NCI-H1417 treated with DMSO at 0.1 percent for 48 hours (cell line): ENCODE measurements at places on chromosomes 12 and 14.

DNA sequence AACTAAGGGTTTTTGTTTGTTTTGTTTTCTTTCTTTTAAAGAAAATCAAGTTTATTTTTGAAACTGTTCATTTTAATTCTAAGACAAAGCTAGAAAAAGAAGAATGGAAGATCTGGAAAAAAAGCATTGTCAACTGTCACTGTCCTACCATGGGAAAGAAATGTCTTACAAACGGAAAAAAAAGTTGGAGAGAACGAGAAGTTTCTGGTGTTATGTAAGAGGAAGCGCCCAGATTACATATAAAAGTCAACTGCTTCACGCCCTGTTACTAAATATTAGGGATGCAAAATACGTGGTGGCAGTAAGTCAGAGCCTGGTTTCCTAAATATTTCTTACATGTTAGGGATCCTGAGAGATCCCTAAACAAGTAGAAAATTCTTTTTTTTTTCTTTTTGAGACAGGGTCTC is 14.3 kb upstream of the FBXL14 start:
- DNase-seq: no peak

DNA sequence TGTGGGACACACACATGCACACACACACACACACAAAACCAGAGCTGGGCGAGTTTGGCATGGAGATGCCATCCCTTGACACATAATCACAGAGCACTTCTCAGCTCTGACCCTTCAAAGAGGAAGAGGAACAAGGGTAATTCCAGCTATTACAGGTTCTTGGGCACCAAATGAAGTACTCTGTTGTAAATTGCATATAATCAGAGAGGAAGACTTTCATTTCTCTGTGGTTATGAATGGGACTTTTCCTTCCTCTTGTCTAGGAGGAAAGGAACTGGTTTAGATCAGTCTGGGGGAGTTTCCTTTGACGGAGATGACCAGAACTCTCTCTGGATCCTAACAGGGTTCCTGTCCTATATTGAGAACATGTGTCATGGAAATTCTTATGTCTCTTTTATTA is 26.4 kb upstream of the FGF6 start:
- DNase-seq: no peak

GRCh38 chr14:104913435-104913834 is 11.2 kb upstream of the PLD4 start:
- DNase-seq: no peak

DNA sequence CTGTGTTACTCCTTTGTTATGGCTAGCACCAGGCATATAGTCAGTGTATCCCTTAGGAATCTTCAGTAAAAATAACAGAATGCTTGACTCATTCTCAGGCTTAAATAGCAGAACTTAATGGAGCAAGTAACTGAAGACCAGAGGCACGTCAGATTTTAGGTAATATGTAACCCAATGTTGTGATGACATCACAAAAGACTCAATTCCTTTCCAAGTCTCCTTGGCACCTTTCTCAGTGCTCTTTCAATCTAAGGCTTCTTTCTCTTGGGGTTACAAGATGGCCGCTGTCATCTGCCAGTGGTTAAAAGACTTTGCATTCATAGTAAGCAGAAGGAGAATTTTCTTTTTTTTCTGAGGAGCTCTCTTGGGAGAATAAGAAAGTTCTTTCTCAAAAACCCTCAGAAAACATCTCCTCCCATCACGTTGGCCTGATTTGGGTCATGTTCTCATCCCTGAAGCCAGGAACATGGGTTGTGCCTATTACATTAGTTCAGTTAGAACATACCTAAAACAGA is 33.4 kb upstream of the DCN start:
- no peak for DNase-seq

DNA sequence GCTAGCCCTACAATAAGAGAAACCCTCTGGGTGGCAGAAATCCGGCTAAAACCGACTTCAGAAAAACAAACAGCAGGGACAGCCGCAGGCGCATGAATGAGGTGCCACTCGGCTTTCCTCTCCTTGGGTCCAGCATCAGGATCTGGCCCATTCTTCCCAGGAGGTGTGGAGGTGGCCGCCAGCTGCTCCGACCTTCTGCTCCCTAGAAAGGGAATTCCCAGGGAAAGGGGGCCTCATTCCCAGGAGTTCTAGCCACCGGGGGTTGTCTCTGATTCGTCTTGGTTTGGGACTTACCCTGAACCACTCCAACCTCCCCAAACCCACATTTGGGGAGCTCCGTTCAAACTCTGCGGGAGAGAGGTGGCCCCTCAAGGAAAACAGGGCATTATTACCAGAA is 13.0 kb downstream of the PAPLN start:
- DNase-seq: no peak

DNA sequence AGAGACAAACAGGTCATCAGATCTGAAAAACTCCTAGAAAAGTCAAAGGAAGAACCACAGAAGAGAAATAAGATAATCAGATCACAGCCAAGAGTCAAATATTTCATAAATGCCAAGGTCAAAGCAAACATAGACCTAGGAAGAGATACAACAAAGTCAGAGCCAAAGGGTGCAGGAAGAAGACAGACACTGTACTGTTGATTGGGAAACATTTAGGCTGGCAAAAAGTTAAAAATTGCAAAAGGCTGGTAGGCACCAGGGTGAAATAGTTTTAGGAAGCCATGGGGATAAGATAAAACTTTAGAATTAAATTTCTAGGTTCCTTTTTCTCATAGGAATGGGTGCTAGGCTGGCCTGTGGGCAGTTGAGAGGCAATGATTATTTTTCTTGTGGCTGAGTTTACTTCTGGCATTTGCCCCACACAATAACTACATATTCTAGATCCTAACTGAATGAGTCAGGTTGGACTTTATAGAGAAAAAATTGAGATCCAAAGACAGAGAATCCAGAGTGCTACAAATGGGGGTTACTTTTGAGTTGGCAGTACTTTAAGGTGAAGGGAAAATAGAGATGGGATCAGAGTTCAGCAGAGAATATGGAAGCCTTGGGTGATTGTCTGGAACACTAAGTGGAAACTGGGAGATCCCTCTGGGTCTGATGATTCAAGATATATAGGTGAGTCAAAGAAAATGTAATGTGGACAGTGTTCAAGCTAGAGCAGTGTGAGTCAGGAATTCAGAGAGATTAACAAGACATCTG is 215.5 kb downstream of the C12orf50 start:
- no peak for DNase-seq

- DNase-seq: no peak
These were observed 63.1 kb upstream of the DACT1 start for GRCh38 chr14:58574623-58575022.

DNA sequence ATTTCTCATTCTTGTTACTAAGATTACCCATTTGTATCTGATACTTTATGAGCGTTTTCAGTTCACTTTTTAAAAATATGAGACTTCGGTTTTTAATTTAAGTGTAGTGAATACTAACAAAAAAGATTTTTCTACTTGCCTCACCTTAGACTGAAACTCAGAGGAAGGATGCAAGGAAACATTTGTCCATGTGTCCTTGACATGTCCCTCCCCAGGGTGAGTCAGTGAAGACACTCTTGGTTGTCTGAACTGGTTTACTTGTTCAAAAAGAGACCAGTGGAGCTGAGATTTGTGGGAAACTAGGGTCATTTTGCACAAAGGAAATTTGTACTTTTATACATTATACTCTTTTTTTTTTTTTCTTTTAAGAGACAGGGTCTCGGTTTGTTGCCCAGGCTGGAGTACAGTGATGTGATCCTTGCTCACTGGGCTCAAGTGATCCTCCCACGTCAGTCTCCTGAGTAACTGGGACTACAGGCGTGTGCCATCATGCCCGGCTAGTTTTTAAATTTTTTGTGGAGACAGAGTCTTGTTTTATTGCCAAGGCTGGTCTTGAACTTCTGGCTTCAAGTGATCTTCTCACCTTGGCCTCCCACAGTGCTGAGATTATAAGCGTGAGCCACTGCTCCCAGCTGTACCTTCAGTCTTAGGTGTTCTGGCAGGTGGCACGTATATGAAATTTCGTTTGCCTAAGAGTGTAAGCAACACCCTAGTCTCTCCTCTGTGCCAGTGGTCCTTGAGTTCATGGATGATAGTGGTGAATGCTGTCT is 56.7 kb downstream of the PPFIBP1 start:
- DNase-seq: no peak

DNA sequence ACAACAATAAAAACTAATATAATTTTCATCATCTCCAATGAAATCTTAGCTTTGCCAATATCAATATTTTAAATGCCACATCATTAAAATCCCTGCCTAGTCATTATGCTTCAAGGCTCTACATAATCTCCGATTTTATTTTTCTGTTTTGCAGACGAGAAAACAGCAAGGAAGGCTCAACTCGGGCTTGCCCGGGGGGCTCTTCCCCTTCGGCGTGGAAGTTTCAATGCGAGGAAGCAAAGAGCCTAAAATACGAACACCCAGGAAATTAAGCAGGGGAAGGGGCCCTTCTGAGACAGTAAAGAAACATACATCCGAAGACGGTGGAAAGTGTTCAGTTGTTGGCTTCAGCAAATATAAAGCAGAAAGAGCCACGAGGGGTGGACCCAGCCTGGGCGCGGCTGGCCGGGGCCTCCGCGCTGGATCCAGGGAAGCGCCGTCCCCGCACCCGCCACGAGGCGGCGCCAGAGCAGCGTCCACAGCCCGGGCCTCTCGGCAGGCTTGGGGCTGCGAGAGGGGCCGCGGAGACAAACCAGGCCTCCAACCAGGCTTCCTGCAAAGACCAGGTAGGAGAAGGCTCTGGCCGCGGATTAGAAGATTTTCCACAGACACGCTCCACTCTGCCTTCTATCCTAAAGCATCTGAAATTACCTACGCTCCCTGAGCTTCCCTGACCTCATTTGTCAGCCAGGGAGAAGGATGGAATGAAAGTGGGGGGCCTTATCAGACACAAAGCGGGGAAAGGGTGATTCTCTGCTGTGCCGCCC is 77.2 kb downstream of the SERPINA3 start:
- DNase-seq: no peak

- DNase-seq: no peak
These were observed 76.5 kb downstream of the WNK1 start for GRCh38 chr12:828726-829395.

- DNase-seq: no peak
These were observed 15.1 kb downstream of the SLC15A4 start for GRCh38 chr12:128808651-128809050.

- no peak for DNase-seq
These were observed 171.2 kb downstream of the ZFP36L1 start for GRCh38 chr14:68621400-68622365.

GRCh38 chr12:127811988-127812387 is 455.0 kb upstream of the TMEM132C start:
- DNase-seq: no peak

DNA sequence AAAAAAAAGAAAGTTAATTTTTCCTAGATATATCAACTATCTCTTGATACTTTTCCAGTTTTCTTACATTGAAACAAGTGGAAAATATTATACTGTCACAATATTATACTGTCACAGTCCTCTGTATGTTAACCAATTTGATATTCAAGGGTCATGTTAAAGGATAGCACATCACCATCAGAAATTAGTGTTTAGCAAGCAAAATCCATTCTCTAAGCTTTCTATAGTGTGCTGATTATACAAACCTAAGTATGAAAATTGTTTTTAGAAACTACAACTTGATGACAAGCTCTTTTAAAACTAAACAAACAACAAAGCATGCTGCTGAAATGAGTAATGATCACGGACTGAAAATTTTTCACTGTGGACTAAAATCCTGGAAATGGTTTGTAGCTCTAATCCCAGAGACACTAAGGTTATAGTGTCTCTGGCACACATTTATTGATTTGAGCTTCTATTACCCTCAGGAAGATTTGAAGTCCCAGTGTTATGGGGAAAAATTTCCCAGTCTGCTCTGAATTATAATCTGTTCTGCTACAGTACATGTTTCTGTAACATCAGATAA is 9.7 kb downstream of the SPTSSA start:
- no peak for DNase-seq

DNA sequence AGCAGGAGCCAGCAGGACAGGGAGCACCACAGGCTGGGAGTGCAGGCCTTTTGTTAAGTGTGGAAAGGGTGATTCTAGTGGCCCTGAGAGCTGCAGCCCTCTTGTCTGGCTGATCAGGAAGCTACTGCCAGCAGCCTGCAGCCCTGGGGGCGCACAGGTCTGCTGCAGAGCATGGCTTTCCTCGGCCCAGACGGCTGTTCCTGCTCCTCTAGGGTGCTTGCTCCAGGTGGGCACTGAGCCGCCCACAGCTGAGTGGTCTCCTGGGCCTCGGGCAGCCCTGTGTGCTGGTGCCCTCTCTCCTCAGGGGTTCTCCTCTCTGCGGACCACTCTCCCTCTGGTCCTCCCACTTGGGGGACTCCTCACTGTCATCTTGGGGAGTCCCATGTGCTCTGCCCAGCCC is 18.9 kb downstream of the CCDC88C start:
- no peak for DNase-seq

DNA sequence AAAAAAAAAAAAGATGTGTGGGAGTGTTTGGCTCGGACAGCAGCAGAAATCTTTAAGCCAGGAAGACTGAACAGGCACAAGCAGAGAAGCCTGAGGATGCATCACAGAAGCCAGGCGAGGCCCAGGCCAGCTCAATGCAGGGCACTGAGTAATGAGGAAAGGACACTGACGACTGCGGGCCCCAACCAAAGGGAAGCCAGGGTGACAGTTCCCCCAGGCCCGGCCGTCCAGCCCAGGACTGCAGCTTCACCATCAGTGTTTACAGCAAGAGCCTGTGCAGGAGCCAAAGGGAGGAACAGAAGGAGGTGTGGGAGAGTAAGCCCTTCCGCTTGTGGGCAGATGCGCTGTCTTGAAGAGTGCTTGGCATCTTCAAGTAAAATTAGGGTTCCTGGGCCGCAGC is 205.3 kb upstream of the SFSWAP start:
- no peak for DNase-seq

- DNase-seq: no peak
These were observed 130.3 kb upstream of the DNM1L start for GRCh38 chr12:32548691-32549281.

- DNase-seq: no peak
These were observed 4.3 kb downstream of the HHIPL1 start for GRCh38 chr14:99649219-99649618.

- peak; percentile 79 for DNase-seq
These were observed 68.0 kb downstream of the KIF26A start for GRCh38 chr14:104206281-104206904.

- DNase-seq: no peak
These were observed 12.4 kb downstream of the ERG28 start for GRCh38 chr14:75648066-75648838.

- no peak for DNase-seq
These were observed 21.6 kb downstream of the BTG1 start for GRCh38 chr12:92123780-92124688.
